ENCODE measurements at places on chromosomes 5 and 9.
A peak's percentile ranks its signal among the peaks of the same experiment; 100 is the strongest.

DNA sequence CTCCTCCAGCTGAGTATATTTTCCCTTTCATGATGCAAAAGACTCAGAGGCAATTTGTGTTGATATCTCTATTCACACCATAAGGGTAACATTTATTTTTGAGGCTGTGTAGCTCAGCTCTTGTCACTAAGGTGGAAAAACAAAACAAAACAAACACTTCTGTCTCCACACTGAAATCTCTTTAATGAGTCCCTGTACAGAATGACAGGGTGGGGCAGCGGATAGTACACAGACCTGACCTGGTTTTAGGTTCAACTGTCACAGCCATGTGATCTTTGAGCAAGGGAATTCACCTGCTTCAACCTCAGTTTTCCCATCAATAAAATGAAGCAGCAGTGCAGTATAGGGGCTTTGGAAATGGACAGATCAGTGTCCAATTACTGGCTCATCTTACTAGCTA lies 29.3 kb downstream of the TLR4 start:
- DNase-seq: no peak

GRCh38 chr5:73908846-73909245 lies 282.9 kb downstream of the ARHGEF28 start:
- no peak for DNase-seq

GRCh38 chr5:154117050-154117449 lies 73.5 kb upstream of the GALNT10 start:
- no peak for DNase-seq

DNA sequence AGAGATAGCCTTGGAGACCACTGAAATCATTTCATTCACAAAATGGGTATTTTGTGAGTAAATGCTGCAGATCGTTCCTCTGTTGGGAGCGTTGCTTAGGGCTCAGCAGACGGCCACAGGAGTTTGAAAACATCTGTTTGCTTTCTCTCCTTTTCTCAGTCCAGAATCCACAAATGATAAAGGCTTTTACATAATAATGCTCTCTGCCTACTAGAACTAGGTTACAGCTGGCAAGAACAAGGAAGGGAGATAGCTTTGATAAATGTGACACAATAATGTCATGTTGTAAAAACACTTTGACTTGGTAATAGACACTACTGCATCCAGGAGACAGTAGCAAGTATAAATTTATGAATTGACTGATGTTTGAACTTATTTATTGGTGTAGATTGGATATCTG lies 1072.4 kb upstream of the CDH6 start:
- no peak for DNase-seq

DNA sequence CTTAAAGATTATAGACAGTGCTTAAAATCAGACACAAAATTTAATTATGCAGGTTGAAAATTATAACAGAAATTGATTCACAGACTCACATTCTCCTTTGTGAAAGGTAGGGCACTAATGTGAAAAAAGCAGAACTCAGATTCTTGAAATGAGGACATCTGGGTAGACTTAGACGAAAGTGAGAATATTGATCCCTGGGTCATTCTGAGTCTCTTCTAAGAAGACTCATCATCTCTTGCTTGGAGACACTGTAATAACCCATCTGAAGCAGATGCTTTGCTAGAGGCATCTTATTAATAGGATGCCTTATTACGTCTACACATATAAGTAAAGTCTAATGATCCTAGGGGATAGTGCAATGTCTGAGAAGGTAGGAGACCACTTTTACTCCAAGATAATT lies 274.4 kb downstream of the HINT1 start:
- no peak for DNase-seq

DNA sequence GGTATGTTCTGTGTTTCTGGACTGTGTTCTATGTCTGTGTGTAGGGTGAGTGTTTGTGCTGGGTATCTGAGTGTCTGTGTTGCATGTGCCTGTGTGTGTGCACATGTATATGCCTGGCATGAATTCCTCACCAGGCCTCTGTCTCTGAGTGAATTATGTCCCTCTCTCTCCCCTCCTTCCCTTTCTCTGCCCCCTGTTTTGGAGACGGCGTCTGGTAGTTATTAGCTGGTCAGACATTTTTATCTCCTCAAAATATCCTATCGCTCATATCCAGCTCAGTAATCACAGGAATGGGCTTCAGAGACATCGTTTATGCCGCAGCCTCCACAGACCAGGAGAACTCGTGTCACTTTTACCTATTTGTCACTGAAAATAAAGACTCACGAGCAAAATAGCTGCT lies 483.2 kb upstream of the BRINP1 start:
- DNase-seq: no peak

DNA sequence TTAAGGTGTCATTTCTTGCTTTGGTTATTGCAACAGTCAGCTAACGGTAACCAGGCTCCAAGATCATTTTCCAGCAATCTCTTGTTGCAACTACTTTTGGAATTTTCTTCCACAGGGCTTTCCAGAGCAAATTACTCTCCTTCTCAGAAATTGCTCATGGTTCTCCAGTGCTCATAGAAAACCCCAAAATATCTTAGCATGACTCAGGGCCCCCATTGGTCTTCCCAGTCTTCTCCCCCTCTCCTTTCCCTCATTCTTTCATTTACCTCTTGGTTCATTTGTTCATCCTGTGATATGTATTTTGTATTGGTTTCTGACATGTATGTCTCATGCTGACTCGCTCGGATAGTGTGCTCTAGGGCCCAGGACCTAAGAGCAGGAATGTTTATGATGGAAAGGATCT lies 35.6 kb downstream of the WWC1 start:
- DNase-seq: no peak

DNA sequence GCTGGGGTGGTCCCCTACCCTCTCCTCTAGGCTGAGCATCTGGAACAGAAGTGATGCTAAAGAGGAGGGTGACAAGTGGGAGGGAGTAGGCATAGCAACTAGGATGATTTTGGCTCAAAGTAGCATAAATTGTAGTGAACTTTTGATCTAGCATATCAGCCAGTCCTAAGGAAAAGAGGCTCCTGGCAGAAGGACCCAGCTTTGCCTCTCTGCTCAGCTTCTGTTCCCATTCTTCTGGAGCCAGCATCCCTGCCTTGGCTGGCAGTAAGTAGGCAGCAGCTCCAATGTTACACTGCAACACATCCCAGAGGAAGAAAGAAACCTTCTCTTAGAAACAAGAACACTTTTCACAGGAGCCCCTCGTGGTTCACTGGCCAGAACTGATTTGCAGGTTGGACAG lies 487.0 kb downstream of the MTRR start:
- DNase-seq: no peak

DNA sequence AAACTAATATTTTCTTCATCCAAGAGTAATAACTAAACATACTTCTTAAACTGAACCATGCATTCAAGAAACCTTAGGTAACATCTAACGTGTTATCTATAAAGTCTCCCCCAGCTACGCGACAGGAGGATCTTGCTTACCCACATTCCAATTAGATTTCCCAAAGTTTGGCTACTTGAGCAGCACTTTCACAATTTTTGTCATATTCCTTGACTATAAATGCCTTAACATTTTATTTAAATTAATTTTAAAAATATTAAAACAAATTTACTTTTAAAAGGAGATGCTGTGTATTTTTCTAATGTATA lies 25.3 kb upstream of the IFNE start:
- DNase-seq: no peak

- no peak for DNase-seq
These were observed 136.9 kb upstream of the KLF9 start for GRCh38 chr9:70551396-70551795.

- DNase-seq: peak; percentile 35
These were observed 55.8 kb upstream of the SHC3 start for GRCh38 chr9:89234205-89235067.

- DNase-seq: no peak
These were observed 16.6 kb downstream of the ATOX1 start for GRCh38 chr5:151741678-151742423.

DNA sequence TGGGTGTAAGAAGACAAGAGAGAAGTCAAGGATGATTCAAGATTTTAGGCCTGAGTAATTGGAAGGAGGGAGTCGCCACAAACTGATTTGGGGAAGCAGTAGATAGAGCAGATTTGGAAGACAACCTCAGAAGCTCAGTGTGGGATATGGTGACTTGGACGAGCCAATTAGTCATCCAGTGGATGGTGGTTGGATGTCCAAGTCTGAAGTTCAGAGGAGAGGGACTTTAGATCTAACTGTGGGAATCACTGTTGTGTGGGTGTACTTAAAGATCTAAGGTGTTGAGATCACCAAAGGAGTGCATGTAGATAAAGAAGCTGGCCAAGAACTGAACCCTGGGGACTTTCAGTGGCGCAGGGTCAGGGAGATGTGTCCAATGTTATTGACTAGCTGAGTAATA lies 2.2 kb downstream of the IDNK start:
- no peak for DNase-seq

DNA sequence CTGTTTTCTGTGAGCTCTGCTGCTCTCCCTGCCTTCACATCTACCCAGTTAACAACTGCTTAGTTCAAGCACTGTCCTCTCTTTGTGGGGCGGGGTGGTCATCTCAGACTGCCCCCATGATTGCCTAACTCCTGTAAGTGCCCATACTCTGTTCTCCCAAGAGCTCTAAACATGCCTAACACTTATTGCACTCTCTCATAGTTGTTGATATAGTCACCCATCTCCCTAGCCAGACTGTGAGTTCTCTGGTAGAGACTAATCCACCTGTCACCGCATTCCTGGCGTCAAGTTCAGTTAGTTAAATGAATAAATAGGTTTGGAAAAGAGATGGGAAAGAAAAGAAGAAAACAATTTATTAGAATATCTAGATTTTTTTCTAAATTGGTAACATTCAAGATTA lies 18.3 kb upstream of the MUSK start:
- no peak for DNase-seq

- DNase-seq: no peak
These were observed 214.2 kb downstream of the FANCC start for GRCh38 chr9:95103281-95103771.

DNA sequence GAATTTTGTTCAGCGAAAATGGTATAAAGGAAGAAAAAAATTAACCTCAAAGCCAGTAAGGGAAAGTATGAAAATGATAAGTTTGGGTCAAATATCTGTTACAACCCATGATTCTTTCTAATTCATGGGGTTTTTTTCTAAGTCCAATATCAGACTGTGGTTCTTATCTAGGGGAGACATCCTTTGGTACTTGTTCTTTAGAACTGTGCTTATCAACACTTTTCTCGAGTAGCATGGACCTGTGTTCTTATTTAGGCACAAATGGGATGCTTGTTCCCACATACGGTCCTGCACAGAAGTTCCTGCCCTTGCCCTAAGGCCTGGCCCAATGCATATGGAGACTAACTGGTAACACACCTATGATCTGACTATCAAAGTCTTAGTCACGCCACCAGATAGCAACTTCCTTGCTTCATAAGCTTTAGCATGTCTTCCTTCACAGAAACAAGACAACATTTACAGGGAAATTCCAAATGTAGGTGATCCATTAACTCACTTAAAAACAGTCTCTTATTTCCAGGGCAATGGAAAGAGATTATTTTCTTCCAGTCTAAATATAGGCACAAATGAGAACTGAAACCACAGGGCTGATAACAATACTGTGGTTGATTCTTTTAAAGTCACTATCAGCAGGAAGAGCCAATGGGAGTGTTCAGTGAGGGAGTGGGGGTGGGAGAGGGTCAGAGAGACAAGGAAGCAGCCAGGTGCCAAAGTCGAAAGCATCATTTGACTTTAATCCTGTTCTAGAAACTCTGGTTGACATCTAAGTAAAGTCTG lies 268.8 kb upstream of the ANKRD55 start:
- DNase-seq: no peak

- no peak for DNase-seq
These were observed 65.2 kb downstream of the SREK1 start for GRCh38 chr5:66209350-66209749.

DNA sequence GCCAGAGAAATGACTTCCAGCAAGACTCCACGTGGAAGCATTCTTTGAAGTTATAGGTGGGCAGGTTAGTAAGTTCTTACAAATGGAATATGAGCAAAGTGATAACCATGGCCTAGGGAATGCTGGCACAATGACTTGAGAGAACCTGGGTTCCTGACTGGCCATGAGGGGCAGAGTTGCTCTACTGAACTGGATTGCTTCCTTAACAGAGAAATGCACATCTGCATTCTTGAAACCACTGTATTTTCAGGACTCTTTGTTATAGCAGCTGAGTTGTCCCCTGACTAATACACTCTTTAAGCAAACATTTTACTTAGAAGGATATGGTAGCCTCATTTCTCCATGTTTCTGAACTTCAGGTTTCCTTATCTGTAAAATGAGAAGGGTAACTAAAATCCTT lies 108.3 kb upstream of the GNA14 start:
- DNase-seq: no peak

DNA sequence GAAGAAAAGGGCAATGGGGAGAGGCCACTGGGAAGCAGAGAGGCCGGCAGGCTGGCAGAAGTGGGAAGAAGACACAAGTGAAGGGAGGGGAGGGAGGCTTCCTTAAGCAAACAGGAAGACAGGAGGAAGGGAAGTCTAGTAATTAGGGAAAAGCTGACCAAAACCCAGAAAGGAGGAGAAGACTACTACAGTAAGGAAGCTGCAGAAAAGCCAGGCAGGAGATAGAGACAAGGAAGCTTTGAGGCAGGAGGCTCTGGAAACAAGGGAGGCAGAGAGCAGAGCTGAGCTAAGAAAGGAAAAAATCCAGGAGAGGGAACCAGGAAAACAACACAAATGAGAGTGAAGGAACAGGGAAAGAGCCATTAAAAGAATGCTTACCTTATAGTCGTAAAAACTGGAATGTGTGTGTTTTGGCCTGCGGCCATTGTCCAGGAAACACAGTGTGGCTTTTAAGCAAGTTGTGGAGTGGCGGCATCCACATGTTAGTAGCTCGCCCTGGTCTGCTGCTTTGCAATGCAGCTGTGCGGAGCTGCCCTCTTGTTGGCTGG lies 317.1 kb upstream of the CLINT1 start:
- no peak for DNase-seq

DNA sequence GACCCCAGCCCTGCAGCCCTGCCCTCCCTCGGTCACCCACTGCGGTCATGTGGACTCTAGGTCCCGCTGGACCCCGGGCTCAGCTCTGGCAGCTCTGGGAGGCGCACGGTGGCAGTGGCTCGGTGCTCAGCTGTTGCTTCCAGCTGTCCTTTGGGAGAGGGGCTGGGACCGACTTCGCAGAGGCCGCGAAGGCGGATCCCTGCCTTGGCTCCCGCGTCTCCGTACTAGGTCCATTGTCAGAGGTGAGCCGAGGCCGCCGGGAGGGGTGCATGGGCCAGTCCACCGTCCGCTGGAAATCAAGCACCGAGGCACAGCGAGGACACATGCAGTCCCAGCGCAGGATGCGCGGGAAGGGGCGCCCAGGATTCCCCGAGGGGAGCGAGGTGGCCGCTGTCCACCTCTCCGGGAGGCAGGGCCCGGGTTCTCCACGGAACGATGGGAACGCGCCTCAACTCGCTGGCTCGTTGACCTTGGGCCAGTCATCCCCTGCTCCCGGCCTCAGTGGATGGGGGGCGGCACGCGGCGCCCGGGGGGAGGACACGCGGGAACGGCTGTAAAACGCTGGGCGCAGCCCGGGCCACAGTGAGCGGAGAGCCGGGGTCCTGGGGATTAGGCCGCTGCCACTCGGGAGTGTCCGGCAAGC lies 732 bp downstream of the GBGT1 start:
- DNase-seq: peak; percentile 12

DNA sequence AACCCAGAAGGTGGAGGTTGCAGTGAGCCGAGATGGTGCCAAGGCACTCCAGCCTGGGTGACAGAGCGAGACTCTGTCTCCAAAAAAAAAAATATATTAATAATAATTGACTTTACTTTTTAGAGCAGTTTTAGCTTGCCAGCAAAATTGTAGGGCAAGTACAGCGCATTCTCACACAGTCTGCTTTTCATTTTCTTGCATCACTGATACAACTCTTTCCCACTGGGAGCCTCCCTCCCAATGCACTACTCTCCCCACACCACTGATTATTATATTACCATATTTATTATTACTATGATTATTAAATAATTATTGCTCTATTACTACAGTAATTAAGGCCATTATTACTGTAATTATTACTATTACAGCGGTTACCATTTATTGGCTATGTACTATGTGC lies 212.8 kb downstream of the GNA14 start:
- DNase-seq: no peak

All from GM20000 (cell line).